ENCODE measurements at places on chromosomes 7 and 10.

DNA sequence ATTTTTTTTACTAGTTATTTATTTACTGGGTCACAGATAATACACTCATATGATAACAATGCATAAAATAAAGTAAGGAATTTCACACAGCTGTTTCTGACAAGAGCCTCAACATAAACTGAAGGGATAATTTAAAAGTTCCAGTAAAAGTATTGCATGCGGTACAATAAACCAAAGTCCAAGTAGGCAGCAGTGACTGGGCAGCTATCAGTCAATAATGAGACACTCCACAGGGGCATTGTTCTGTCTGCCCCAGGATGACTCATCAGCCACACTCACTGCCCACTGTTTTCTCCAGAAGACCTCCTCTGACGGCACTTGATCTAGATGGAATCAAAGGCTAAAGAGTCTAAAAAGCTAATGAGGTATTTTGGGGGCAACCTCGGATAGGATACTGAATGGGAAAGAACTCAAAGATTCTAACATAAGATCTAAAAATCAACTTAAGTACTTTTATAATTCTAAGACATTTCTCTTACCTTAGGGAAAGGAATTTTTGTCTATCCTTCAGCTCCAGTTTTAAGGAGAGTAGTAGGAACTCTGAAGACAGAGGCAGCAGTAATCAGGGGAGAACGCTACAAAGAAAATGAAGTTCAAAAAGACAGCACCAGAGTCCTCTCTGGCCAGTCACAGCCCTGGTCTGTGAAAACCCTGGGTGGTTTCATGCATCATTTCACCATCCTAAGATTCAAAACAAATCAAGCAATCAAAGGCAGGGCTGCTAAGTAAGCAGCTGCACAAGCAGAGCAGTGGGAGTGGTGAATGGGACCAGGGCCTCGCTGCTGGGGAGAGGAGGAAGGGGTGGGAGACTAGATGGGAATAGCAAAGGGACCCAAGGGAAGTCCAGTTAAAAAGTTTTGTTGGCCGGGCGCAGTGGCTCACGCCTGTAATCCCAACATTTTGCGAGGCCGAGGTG lies 175.1 kb downstream of the AVL9 start:
- DNase-seq, result no peak

- DNase-seq, result no peak
These were observed 7.5 kb upstream of the KIFBP start for GRCh38 chr10:68981074-68981473.

GRCh38 chr10:103791858-103792257 lies 63.5 kb downstream of the SH3PXD2A start:
- no peak for DNase-seq

DNA sequence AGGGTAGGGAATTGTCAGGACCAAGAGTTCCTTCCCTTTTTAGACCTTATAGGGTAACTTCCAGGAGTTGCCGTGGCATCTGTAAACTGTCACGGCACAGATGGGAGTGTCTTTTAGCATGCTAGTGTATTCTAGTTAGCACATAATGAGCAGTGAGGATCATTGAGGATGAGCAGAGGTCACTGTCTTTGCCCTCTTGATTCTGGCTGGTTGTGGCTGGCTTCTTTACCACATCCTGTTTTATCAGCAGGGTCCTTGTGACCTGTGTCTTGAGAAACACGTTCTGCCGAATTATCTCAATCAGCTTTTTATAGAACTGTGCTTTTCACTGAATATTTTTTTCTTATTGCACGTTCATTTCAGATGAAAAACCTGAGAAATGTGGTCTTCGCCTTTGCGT lies 41.5 kb downstream of the MINPP1 start:
- no peak for DNase-seq

DNA sequence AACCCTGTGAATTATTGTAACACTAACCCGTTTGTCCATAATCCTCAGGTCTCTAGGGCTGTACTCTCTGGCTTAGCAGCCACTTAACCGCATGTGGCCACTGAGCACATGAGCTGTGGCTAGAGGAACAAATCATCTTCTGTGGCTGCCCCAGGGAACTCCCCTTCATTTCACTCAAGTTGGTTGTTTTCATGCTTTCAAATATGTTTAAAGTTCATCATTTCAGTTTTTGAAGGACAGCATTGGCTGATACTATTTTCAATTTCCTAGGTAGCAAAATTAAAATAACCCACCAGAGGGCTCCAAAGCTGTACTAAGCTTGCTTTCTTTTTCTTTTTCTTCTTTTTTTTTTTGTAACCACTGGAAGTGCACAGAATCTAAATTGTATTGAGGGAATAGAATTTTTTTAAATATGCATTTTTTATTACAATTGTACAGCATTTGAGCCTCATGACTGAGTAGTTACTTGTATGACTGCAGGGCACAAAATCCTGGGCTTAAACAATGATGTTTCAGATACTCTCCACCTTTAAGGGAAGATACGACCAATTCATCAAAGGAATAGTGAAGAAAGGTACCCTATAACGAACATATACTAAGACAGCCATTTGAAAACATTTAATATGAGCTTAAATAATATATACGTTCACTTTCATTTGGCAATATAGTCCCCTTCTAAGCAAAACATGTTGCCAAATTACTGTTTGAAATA lies 38.6 kb downstream of the MRC1 start:
- no peak for DNase-seq

DNA sequence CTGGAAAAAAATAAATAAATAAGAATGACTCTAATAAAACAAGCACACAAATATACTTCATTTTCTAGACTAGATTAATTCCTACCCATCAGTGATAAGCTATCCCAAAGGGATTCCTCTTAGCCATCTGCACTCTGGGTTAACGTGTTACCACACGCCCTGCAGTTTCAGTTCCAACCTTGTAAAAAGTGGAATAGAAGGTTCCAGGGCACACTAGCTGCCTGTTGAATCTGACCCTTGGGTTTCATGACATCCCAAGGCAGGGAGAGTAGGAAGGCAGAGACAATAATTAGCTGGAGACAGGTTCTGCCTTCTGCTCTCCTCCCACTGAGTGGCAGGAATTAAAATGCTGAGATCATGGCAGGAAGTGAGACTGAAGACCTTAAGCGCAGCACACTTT lies 33.5 kb downstream of the SLC37A3 start:
- no peak for DNase-seq

DNA sequence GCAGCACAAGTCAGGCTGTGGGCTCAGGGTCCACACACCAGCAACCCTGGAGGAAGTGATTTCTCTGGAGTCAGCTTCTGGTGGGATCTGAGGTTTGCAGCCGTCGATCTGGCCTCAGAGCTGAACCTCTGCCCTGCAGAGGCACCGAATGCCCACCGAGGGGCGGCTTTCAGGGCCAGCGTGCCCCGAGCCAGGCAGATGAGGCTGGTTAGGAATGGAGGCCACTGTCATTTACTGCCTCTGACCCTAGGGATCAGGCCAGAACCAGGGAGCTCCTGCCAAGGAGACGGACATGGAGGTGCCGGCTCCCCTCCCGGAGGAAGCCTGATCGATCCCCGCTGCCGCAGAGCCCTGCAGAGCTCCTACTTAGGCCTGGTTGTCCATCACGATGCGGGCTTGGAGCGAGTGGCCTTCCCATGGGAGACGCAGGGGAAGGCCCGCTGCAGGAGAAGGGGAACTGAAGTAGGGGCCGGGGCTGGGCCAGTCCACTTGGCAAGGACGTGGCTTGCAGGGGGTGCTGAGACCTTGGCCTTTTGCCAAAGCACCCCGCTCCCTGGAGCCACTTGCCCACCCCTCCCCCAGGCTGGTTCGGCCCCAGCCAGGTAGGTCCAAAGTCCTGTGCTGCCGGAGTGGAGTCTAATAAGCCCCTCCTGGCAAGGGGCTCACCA lies 19.6 kb upstream of the ELFN1 start:
- DNase-seq, result no peak

GRCh38 chr7:155956977-155957376 lies 144.7 kb upstream of the SHH start:
- no peak for DNase-seq

GRCh38 chr7:44909596-44910389 lies 24.5 kb upstream of the PURB start:
- no peak for DNase-seq
